ENCODE measurements at places on chromosomes 7 and 10. TPM values are rescaled to one million over a fixed set of nuclear protein-coding genes. Genes with fewer than 3 reads are reported as not detected.

Gene ZNF425
- total RNA-seq, result 2.9 TPM

Gene PRLHR
- 23.1 TPM for total RNA-seq

DNA sequence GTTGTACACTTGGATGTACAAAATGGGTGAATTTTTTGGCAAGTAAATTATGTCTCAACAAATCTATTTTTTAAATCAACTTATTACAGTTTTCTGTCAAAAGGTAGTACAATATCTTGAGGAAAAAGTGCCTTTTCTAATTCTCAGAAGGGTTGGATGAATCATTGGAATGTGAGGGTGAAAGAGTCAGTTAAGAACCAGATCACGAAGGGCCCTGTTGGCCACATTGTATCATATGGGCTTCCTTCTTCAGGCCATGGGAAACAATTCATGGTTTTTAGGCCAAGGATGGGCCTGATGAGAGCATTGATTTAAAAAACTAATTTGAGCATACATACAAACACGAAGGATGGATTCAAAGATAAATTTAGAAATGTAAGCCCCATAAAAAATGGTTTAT lies 503.7 kb downstream of the TNS3 start:
- H3K27me3 ChIP-seq, result no peaks in the 10 kb centered on the region
- no peak overlapping the region for H3K27ac ChIP-seq
- H3K36me3 ChIP-seq, result no peaks in the 10 kb centered on the region
- no peak overlapping the region for H3K4me3 ChIP-seq
- H3K4me1 ChIP-seq, result peaks cover 8% of the 10 kb centered on the region
- no peak for DNase-seq

Gene TRRAP
- 39.3 TPM for total RNA-seq

DNA sequence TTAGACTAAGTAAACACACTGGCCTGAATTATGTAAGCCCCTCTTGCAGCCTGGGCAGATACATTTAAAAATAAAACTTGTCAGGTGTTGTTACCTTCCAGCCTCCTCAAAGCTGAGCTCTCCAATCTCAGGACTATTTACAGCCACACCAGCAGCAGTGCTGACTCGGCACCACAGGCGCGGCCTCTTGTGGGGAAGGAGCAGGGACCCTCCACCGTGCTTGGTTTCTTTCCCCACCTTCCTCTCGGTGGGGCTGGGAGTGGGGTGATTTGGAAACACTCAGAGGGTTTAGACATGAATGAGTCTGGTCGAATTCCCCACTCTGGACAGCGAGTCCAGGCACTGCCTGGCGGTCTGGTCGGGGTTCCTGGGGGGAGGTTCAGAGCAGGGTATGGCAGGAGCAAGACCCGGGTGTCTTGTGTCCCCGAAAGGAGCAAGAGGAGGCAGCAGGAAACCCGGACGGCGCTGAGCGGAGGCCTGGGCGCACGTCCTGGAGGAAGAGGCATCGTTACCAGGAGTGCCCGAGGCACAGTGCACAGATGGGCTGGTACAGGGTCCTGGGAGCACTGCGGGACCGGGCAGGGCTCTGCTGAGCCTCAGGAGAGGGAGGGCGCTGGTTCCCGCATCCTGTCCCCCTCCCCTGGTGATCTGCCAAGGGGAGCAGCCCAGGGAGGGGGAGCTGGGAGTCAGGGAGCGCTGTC lies 29.2 kb upstream of the CFAP46 start:
- no peak overlapping the region for H3K27ac ChIP-seq
- no peak overlapping the region for H3K4me3 ChIP-seq
- DNase-seq, result no peak
- no peaks in the 10 kb centered on the region for H3K4me1 ChIP-seq
- H3K27me3 ChIP-seq, result no peaks in the 10 kb centered on the region

- no peaks in the 10 kb centered on the region for H3K4me1 ChIP-seq
- H3K27me3 ChIP-seq, result no peaks in the 10 kb centered on the region
- no peak overlapping the region for H3K27ac ChIP-seq
Measured at GRCh38 chr10:48442090-48442808, 135.8 kb downstream of the MAPK8 start.

DNA sequence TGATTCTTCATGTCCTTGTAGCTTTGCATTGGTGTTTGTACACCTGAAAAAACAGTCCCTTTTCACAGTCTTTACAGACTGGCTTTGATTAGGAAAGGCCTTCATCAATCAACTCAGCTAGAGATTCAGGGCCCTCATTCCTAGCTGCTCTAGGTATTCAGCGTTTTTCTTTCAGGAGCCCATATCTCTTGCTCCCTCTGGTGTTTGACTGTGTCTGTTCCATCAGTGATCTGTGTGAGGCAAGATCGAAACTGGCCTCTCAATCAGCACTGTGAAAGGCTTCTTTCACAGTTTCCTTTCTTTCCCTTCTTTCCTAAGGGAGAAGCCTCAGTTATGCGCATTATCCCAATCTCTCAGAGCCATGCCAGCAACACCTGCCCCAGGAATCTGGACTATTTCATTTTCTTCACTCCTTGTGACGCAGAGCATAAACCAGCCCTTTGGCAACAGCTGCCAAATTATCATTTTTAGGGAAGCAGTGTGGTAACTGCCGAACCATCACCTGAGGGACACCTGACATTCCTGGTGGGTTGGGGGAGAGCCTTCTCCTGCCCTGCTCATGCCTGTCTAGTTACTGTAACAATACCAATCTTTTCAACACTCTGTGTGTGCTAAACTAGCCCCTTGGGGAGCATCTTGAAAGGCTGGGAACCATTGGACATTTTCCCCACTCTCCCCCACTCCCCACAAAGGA lies 75.7 kb upstream of the CCDC71L start:
- H3K4me3 ChIP-seq, result no peak overlapping the region
- H3K36me3 ChIP-seq, result no peaks in the 10 kb centered on the region
- peaks cover 8% of the 10 kb centered on the region for H3K4me1 ChIP-seq

Gene EPHA1
- total RNA-seq, result 51.3 TPM

Gene RELN
- 7.4 TPM for total RNA-seq

Gene AOC1
- total RNA-seq, result not detected

GRCh38 chr7:33048704-33049103 lies 13.9 kb downstream of the NT5C3A start:
- no peaks in the 10 kb centered on the region for H3K36me3 ChIP-seq
- no peaks in the 10 kb centered on the region for H3K27me3 ChIP-seq
- no peak overlapping the region for H3K4me3 ChIP-seq
- DNase-seq, result no peak

DNA sequence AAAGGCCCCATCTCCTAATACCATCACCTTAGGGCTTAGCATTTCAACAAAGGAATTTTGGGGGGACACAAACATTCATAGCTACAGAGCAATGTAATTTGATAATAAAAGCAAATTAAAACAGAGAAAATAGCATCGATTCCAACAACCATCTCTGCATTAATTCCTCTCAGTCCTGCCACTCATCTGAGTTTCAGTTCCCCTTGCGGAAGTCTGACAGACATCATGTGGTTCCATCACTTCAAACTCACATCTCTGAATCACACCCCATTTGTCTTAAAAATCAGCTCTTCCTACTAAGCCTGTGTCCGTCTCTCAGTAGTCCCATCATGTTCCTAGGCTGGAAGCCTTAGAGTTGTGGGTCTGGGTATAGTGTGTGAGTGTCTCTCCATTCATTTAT lies 3.6 kb downstream of the ADCK2 start:
- no peak for DNase-seq
- H3K27me3 ChIP-seq, result no peaks in the 10 kb centered on the region
- H3K27ac ChIP-seq, result no peak overlapping the region
- H3K4me1 ChIP-seq, result peaks cover 33% of the 10 kb centered on the region

GRCh38 chr7:47505312-47506007 lies 76.5 kb downstream of the TNS3 start:
- H3K36me3 ChIP-seq, result no peaks in the 10 kb centered on the region
- peaks cover 40% of the 10 kb centered on the region for H3K4me1 ChIP-seq
- no peaks in the 10 kb centered on the region for H3K27me3 ChIP-seq
- H3K4me3 ChIP-seq, result no peak overlapping the region
- no peak overlapping the region for H3K27ac ChIP-seq

- DNase-seq, result no peak
- H3K4me1 ChIP-seq, result no peaks in the 10 kb centered on the region
- no peaks in the 10 kb centered on the region for H3K27me3 ChIP-seq
- no peak overlapping the region for H3K27ac ChIP-seq
- no peak overlapping the region for H3K4me3 ChIP-seq
- no peaks in the 10 kb centered on the region for H3K36me3 ChIP-seq
Measured at GRCh38 chr10:104767745-104768144, 126.7 kb downstream of the SORCS3 start.

- no peak for DNase-seq
- H3K27ac ChIP-seq, result no peak overlapping the region
- peaks cover 35% of the 10 kb centered on the region for H3K36me3 ChIP-seq
- no peaks in the 10 kb centered on the region for H3K27me3 ChIP-seq
Measured at GRCh38 chr7:128989961-128990360, 52.2 kb downstream of the IRF5 start.

Gene KDM7A
- 24.6 TPM for total RNA-seq

DNA sequence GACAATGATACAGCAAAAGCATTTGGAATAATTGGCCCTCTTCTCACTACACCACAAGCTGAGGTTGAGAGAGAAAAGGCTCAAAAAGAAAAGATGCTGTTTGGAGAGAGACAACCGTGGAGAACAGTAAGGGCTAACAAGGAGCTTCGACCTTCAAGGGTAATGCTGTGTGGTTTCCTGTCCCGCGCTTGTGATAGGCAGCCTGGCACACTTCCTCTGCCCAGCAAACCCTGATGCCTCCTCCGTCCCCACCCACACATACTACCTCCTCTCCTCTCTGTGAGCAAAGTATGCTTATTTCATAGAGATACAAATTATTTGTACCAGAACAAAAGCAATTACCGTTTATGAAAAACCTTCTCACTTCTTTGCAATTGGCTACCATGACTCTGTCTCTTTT lies 755.4 kb downstream of the KCNMA1 start:
- no peak for DNase-seq
- H3K4me3 ChIP-seq, result no peak overlapping the region
- H3K27me3 ChIP-seq, result no peaks in the 10 kb centered on the region
- H3K36me3 ChIP-seq, result no peaks in the 10 kb centered on the region

Gene GRM3
- not detected for total RNA-seq

GRCh38 chr7:132443761-132444520 lies 132.3 kb downstream of the PLXNA4 start:
- no peaks in the 10 kb centered on the region for H3K4me1 ChIP-seq
- no peak overlapping the region for H3K27ac ChIP-seq
- DNase-seq, result no peak
- no peaks in the 10 kb centered on the region for H3K36me3 ChIP-seq
- no peak overlapping the region for H3K4me3 ChIP-seq
- no peaks in the 10 kb centered on the region for H3K27me3 ChIP-seq

- no peaks in the 10 kb centered on the region for H3K36me3 ChIP-seq
- no peak for DNase-seq
- H3K4me1 ChIP-seq, result no peaks in the 10 kb centered on the region
- H3K4me3 ChIP-seq, result no peak overlapping the region
- H3K27ac ChIP-seq, result no peak overlapping the region
Measured at GRCh38 chr10:75762431-75762802, 331.0 kb downstream of the LRMDA start.

Gene ELN
- total RNA-seq, result 38.3 TPM

DNA sequence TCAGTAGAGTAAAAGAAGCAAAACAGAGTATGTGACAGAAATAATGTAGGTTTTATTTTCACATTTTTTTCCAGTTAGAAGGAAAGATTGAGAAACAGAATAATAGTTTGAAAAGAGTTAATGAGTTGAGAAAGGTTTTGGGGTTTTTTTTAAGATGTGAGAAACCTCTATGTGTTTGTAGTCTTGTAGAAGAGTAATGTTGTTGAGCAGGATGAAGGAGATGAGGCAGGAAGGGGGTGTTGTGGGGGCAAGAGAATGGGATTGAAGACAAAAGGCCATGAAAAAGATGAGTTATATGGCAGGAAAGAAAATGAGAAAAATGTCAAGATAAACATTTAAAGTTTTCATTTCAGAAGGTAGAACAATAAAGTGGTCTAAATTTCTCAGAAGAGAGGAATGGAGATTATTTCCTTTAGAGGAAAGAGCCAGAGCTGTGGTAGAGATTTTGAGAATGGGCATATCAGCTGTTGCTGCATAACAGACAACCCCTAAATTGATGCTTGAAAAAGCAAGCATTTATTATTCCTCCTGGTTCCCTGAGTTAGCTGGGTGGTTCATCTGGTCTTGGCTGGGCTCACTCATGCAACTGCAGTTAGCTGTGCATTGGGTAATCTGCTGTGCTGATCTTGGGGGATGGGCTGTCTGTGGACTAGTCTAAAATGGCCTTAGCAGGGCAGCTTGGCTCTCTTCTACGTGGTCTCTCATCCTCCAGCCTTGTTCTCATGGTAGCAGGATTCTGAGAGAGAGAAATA lies 27.1 kb downstream of the PCGF5 start:
- no peak overlapping the region for H3K4me3 ChIP-seq
- H3K4me1 ChIP-seq, result no peaks in the 10 kb centered on the region
- no peaks in the 10 kb centered on the region for H3K27me3 ChIP-seq
- no peak for DNase-seq

DNA sequence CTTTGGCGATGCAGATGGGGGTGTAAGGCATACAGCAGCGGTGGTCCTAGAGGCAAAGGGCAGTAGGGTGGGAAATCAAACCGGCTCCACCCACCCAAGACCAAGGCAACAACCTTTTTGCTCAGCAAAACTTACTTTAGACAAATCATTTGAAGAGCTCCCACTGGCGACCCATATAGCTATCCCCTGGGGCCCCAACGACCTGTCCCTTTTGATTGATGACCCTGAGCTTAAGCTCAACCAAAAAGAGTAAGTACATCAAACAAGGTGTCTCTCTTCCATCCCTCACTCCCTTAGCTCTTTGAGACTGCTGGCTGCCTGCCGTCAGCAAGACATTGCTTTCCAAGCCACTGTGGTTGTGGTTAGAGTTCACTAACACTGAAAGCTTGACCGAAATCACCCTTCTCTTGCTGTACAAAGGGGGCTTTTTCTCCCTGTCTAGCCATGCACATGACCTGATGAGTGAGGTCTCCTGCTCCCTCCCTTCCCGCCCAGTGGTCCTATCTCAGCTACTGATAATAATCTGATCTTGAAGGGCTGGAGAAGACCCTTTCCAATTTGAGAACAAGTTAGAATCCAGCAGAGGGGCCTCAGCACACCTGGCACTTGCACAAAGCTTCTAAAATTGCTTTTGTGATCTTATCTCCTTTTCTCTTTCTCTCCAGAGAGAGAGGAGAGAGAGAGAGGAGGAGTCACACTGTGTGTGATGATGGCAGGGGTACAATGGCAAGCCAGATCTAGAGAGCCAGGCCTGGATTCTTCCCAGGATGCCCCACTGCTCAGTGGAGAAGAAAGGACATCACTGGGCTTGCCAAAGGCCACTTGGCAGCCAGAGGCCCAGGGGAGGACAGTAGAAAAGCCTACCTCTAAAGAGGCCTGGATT lies 42.2 kb downstream of the XPNPEP1 start:
- H3K36me3 ChIP-seq, result peaks cover 61% of the 10 kb centered on the region
- peak; percentile 72 for DNase-seq
- no peak overlapping the region for H3K4me3 ChIP-seq
- no peaks in the 10 kb centered on the region for H3K27me3 ChIP-seq
- H3K27ac ChIP-seq, result no peak overlapping the region

Gene SEMA3A
- 3.4 TPM for total RNA-seq

Data from vagina (tissue), 2 donors.